GM12878 (cell line): ENCODE measurements at places on chromosomes 6 and 20. TPM values are rescaled to one million over a fixed set of nuclear protein-coding genes. Genes with fewer than 3 reads are reported as not detected.
A peak's percentile ranks its signal among the peaks of the same experiment; 100 is the strongest.

Gene ULBP2
- not detected in 2 replicates for total RNA-seq

Gene EDN1
- total RNA-seq, result 3.0 and 3.5 TPM in 2 replicates

Gene SERPINB1
- 1.6 TPM in 2 replicates for total RNA-seq

Gene IRF4
- 495 and 498 TPM in 2 replicates for total RNA-seq

Gene HLA-DQB1
- total RNA-seq, result 119 and 121 TPM in 2 replicates

Gene NRSN1
- not detected in 2 replicates for total RNA-seq

GRCh38 chr20:44264287-44264686, 17.2 kb downstream of the GDAP1L1 start:
- DNase-seq, result no peak
- H3K27ac ChIP-seq, result no peak overlapping the region
- H3K36me3 ChIP-seq, result no peaks in the 10 kb centered on the region
- H3K4me1 ChIP-seq, result no peaks in the 10 kb centered on the region
- no peaks in the 10 kb centered on the region for H3K27me3 ChIP-seq
- H3K4me3 ChIP-seq, result no peak overlapping the region

GRCh38 chr6:143732536-143732935, 54.8 kb downstream of the PHACTR2 start:
- H3K36me3 ChIP-seq, result no peaks in the 10 kb centered on the region
- no peak for DNase-seq
- no peak overlapping the region for H3K27ac ChIP-seq

DNA sequence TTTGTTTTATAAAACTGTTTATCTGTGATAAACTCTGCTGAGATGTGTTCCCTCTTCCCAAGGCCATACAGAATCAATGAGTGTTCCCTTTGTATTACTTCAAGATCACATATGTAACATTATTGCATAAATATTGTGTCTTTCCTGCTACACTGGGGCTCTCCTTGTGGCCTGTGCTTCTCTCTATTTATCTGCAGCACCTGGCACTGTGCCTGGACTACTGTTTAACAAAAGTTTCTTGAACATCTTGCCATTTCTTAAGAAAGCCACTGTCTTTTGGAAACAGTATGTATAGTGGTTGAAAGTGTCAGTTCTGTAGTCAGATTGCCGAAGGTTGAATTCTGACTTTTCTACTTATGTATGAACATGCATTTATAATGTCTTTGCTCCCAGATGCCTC, 169.0 kb upstream of the SCGN start:
- H3K27me3 ChIP-seq, result no peaks in the 10 kb centered on the region
- no peaks in the 10 kb centered on the region for H3K4me1 ChIP-seq
- no peak overlapping the region for H3K27ac ChIP-seq
- H3K36me3 ChIP-seq, result no peaks in the 10 kb centered on the region
- H3K4me3 ChIP-seq, result no peak overlapping the region
- DNase-seq, result no peak

GRCh38 chr20:2873747-2874041, 413 bp downstream of the PTPRA start:
- H3K27ac ChIP-seq, result peak overlapping the region; percentile 76
- H3K36me3 ChIP-seq, result no peaks in the 10 kb centered on the region
- H3K4me3 ChIP-seq, result peak overlapping the region; percentile 99
- peaks cover 13% of the 10 kb centered on the region for H3K4me1 ChIP-seq
- no peaks in the 10 kb centered on the region for H3K27me3 ChIP-seq
- DNase-seq, result no peak

DNA sequence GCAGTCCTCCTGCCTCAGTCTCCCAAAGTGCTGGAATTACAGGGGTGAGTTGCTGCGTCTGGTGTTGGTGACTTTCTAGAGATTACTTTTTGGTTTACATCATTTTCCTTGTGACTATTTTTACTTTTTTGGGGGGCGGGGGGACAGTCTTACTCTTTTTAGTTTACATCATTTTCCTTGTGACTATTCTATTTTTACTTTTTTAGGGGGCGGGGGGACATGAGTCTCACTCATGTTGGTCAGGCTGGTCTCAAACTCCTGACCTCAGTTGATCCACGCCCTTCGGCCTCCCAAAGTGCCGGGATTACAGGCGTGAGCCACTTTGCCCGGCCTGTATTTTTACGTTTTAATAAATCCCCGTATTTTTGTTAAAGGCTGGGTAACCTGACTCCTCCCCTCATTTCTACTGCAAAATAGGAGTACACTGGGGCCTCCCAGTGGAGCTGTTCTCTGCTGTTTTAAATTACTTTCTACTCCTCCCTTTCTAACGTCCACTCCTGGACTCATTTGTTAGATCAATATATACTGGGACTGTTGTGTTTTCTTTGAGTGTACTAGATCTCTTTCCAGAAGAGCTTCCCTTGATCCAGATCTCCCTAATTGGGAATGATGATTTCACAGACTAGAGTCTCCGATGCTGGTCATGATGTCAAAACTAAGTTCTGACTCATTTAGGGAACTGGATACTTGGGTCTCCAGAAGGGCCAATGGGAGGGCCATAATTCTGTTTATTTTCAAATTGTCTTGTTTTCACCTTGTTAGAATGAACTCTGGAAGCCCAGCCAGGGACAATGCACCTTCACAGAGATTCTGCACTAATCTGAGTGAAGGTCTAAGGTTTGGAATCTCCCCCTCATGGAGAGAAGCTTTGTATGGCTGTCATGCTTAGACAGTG, 9.2 kb downstream of the HSPA1B start:
- no peaks in the 10 kb centered on the region for H3K27me3 ChIP-seq
- H3K4me3 ChIP-seq, result peak overlapping the region; percentile 82
- H3K4me1 ChIP-seq, result peaks cover 18% of the 10 kb centered on the region
- peaks cover 24% of the 10 kb centered on the region for H3K36me3 ChIP-seq

DNA sequence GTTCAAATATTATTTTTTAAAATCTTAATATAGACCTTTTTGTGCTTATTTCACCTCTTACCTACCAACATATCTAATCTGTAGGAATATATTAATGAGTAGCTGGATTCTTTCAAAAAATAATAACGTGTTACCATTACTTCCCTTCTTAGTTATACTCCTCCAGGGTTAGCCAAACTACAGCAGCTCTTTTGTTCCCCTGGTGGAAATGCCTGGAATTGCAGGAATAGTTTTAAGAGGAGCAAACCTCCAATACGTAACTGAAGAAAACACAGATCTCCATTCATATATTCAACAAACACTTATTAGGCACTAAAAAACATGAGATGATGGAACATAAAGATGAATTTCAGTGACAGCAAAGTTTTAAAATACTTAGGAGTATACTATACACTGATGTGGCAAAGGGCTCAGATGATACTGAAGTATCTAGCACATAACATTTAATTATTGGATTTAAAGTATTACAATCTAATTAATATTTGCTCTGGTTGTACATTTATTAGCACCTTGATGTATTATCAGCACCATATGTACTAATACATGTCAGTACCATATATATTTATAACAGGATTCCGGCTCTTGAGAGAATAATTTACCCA, 78.3 kb downstream of the TBX18 start:
- H3K36me3 ChIP-seq, result no peaks in the 10 kb centered on the region
- H3K4me3 ChIP-seq, result no peak overlapping the region
- no peak overlapping the region for H3K27ac ChIP-seq
- H3K27me3 ChIP-seq, result no peaks in the 10 kb centered on the region
- H3K4me1 ChIP-seq, result no peaks in the 10 kb centered on the region

DNA sequence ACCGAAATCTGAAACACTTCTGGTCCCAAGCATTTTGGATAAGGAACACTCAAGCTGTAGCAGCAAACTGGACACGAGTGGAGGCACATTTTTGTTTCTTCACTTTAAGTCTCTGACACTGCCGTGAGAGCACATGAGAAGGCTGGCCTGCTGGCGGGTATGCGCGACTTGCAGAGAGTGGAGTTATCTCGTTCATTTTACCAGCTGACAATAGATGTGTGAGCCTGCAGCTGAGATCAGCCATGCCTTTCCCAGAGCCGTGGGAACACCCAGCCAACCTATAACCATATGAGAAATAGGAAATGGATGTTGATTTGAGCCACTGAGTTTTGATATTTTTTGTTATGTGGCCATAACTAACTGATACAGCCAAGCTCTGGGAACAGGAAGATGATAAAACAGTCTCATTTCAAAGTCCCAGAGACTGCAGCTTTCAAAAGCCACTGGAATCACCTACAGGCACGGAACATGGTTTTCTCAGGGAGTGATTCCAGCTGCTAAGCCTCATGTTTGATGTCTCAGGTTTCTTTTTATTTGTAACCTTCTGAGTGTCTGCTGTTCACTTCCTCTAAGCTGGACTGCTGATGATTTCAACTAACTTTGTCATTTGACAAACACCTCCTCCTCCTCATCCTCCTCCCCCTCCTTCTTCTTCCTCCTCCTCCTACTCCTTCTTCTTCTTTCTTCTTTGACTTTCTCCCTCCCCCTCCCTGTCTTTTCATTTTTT, 28.6 kb upstream of the LAMP5 start:
- H3K27me3 ChIP-seq, result no peaks in the 10 kb centered on the region; the same call in 1 of the 2 replicates
- H3K36me3 ChIP-seq, result no peaks in the 10 kb centered on the region
- H3K4me3 ChIP-seq, result no peak overlapping the region
- no peak for DNase-seq
- no peak overlapping the region for H3K27ac ChIP-seq

- no peaks in the 10 kb centered on the region; the same call in 1 of the 2 replicates for H3K27me3 ChIP-seq
- H3K4me3 ChIP-seq, result no peak overlapping the region
- no peaks in the 10 kb centered on the region for H3K36me3 ChIP-seq
- no peak for DNase-seq
- H3K4me1 ChIP-seq, result no peaks in the 10 kb centered on the region
- H3K27ac ChIP-seq, result no peak overlapping the region
Measured at GRCh38 chr6:35487658-35488516, 9.0 kb downstream of the TEAD3 start.

GRCh38 chr6:158911746-158912480, 88.1 kb downstream of the RSPH3 start:
- H3K27me3 ChIP-seq, result no peaks in the 10 kb centered on the region
- peaks cover 33% of the 10 kb centered on the region for H3K4me1 ChIP-seq
- peak; percentile 30 for DNase-seq
- peak overlapping the region; percentile 99 for H3K27ac ChIP-seq
- no peaks in the 10 kb centered on the region for H3K36me3 ChIP-seq

- DNase-seq, result no peak
- no peaks in the 10 kb centered on the region for H3K4me1 ChIP-seq
- H3K36me3 ChIP-seq, result no peaks in the 10 kb centered on the region
Measured at GRCh38 chr20:58202044-58202443, 26.4 kb downstream of the ANKRD60 start.
